ENCODE measurements at places on chromosomes 6 and 20.

GRCh38 chr6:52365317-52365716 lies 3.4 kb downstream of the PAQR8 start:
- no peak for DNase-seq

GRCh38 chr6:142318714-142319113 lies 16.9 kb downstream of the ADGRG6 start:
- DNase-seq, result no peak

- DNase-seq, result no peak
Observed at GRCh38 chr6:169808608-169808967, 57.2 kb downstream of the ERMARD start.

DNA sequence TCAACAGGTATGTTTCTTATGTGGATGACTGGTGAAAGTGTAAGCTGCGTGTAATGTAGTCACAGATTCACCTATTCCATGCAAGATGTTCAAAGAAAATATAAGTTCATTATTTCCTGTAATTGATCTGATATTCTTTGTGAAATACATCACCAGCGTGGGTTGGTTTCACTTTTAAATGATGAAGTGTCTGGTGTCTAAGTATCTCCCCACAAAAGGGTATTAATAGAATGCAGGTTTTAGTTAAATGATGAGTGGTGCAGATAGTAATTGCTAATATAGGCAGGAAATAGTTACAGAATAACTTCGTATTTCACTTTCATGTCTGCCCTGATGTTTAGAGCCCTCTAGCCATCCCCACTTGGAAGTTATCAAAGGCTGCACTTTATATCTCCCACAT lies 22.2 kb downstream of the PGBD1 start:
- no peak for DNase-seq

DNA sequence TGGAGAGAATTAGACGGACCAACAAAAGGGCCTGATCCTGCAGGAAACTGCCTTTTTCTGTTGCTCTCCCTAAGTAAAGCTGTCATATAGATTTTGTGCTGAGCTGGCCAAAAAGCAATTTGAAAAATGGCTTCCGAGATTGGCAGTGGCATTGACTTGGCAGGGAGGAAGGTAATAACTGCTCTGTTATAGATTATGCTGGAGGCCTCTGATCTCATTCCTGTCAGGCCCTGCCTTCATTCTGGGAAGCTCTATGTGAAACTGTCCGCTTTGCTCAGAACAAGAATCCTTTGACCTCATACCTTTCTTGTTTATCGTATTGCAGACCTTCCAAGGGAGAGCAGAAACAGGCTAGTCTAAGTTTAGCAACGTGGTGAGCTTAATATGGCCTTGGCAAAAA lies 234.4 kb downstream of the PHACTR1 start:
- DNase-seq, result no peak

All from NCI-H1694 (cell line).